Activated CD4-positive, alpha-beta T cell treated with anti-CD3 and anti-CD28 coated beads, Interleukin-2, amount 50 U/mL, for 48 hours (primary cell): ENCODE measurements at places on chromosomes 13 and 19.

DNA sequence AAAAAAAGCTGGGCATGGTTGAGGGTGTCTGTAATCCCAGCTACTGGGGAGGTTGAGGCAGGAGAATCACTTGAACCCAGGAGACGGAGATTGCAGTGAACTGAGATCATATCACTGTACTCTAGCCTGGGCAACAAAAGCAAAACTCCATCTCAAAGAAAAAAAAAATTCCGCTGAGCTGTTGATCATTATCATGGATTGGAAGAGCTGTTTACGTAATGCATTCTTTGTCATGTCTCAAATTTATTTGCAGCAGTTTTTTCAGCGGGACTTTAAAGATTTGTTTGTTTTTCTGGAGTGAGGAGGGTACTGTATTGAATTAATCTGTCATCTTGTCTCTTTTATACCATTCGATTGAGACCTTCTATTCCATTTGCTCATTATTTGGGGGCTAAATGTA, 4.3 kb downstream of the NLRP5 start:
- no peak for DNase-seq

DNA sequence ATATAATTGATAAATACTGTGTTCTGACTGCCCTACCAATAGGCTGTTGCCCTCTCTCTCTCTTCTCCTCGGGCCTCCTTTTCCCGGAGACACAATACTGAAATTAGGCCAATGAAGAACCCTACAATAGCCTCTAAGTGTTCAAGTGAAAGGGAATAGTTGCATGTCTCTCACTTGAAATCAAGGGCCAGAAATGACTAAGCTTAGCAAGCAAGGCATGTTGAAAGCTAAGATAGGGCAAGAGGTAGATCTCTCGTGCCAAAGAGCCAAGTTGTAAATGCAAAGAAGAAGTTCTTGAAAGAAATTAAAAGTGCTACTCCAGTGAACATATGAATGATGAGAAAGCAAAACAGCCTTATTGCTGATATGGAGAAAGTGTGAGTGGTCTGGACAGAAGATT, 13.3 kb downstream of the KATNAL1 start:
- no peak for DNase-seq

- no peak for DNase-seq
Measured at GRCh38 chr19:2491130-2491801, 15.3 kb downstream of the GADD45B start.

- no peak for DNase-seq
Measured at GRCh38 chr13:87287721-87288120, 383.4 kb upstream of the SLITRK5 start.

GRCh38 chr13:79451500-79451962, 29.4 kb upstream of the NDFIP2 start:
- DNase-seq, result peak; percentile 92

DNA sequence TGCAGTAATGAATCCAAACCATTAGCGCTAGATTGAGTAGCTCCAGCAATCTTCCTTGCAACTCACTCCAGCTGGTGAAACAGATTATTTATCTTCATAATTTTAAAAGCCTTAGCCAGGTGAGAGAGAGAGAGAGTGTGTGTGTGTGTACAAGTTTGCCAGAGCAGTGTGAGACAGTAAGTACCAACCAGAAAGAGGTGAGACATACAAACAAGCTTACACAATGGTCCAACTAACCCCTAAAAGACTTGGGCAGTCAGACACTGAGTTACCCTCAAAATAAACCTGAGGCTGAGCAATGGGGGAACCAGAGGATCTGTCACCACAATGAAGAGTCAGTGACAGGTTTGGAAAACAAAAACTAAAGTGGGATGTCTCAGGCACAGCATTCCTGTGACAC, 8.1 kb upstream of the THSD1 start:
- DNase-seq, result no peak

DNA sequence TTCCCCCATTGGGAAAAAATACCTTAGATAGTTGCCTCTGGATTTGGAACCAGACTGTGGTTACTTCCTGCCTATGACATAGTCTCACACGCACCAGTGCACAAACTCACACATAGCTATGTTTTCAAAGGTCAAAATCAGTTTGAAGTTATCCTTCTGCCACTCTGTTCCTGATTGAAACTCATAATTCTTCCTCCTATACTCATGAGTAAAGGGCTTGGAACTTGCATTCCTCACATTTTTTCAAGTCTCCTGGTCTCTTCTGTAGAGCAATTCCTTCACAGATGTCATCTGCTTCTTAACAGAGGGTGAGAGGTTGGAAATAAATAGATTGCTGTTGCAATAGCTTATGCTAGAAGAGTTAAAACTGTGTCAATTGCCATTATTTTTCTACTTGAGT, 18.6 kb upstream of the POSTN start:
- no peak for DNase-seq

- no peak for DNase-seq
Measured at GRCh38 chr13:104872153-104872552, 1663.3 kb downstream of the EFNB2 start.

- DNase-seq, result no peak
Measured at GRCh38 chr19:41866284-41866683, 6.2 kb downstream of the RPS19 start.

- peak; percentile 89 for DNase-seq
Measured at GRCh38 chr19:57613941-57614743, at the start of gene ZNF134. ZNF134 (plus strand) TSS chr19:57614242; CDS start chr19:57619469, 5,227 bp downstream.

- DNase-seq, result peak; percentile 88
Measured at GRCh38 chr19:54464630-54465425, 1.2 kb upstream of the LENG9 start.

- DNase-seq, result no peak
Measured at GRCh38 chr13:59444210-59444857, 719.4 kb downstream of the DIAPH3 start.

DNA sequence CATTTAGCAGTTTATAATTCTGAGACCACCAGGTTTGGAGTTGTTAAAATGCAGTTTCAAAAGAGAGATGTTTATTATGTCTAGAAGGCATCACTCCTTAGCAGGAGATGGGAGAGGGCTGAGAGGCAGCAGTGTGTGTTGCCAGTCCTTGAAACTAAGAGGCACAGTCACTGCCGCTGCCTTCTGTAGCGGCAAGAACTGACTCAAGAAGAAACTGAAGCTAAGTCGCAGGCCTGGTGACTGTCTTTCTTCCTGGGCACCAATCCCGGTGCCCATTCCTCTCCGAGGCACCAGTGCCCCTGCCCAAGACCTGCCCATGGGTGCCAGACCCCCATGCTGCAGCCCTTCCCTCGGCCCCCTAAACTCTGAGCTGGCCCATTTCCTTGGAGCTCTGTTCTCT, 20.1 kb downstream of the N4BP2L1 start:
- DNase-seq, result peak; percentile 22

GRCh38 chr19:47507924-47508553, 6.8 kb downstream of the NAPA start:
- no peak for DNase-seq

- no peak for DNase-seq
Measured at GRCh38 chr19:38664503-38665211, 17.2 kb downstream of the ACTN4 start.

DNA sequence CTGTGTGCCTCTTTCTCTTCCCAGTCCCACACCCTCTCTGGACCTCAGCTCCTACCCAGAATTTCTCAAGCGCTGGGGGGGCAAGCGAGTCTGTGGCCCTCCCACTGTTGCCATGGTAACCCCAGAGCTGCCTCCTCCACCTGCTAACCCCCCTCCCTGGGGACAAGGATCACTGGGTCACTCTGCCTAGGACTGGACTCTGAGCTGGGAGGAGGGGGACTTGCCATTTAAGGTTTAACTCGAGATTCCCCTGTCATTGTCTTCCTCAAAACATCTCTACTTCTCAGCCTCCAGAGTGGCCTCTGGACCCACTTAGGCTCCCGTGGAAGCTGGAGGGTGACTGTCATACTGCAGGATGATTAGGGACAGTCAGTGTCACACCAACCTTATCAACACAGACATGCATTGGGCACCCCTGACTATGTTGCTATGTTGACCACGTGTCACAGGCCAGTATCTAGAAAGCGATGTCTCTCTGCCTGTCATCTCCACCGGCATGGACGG, 2.2 kb downstream of the PALM3 start:
- DNase-seq, result no peak

- no peak for DNase-seq
Measured at GRCh38 chr13:114162533-114162922, 16.5 kb upstream of the CFAP97D2 start.

DNA sequence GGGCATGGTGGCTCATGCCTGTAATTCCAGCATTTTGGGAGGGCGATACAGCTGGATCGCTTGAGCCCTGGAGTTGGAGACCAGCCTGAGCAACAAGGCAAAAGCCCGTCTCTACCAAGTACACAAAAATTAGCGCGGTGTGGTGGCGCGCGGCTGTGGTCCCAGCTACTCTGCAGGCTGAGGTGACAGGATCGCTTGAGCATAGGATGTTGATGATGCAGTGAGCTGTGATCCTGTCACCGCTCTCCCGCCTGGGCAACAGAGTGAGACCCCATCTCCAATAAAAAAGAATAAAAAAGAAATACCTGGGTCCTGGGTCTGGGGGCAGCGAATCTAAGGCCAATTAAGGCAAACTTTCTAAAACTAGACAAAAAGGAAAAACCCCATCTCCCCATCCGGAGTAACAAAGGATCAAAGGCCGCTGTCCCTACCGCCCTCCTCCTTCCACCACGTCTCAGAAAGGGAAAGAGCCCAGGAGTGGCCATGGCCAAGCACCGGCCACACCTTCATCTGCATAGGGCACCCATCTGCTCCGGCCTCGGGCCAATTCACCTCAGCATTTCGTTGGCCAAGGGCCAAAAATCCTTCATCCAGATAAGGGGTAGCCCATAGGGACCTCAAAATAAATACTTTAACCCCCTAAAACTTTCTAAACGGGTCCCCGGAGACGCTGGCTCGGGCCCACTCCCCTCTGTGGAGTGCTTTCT, 851 bp downstream of the ZNF320 start:
- DNase-seq, result no peak

DNA sequence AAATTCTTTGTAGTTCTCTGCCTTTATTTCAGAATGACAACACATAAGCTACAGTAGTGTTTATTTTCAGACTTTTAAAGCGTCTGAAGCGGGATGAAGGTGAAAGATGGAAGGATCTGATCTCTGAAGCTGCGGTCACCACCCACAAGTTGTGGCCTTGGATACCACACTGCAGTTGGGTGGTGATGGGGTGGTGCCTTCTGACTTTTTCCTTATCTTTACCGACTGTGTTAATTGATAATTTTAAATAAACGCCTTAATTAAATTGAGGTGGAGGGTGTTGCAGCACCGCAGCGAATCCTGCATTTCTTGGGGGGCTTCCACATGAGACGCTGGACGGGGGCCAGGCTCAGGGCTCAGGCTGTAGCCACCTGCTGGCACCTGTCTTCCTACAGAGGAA, 1.3 kb downstream of the TFDP1 start:
- peak; percentile 30 for DNase-seq

- DNase-seq, result no peak
Measured at GRCh38 chr19:2976609-2977000, 759 bp upstream of the TLE6 start.

DNA sequence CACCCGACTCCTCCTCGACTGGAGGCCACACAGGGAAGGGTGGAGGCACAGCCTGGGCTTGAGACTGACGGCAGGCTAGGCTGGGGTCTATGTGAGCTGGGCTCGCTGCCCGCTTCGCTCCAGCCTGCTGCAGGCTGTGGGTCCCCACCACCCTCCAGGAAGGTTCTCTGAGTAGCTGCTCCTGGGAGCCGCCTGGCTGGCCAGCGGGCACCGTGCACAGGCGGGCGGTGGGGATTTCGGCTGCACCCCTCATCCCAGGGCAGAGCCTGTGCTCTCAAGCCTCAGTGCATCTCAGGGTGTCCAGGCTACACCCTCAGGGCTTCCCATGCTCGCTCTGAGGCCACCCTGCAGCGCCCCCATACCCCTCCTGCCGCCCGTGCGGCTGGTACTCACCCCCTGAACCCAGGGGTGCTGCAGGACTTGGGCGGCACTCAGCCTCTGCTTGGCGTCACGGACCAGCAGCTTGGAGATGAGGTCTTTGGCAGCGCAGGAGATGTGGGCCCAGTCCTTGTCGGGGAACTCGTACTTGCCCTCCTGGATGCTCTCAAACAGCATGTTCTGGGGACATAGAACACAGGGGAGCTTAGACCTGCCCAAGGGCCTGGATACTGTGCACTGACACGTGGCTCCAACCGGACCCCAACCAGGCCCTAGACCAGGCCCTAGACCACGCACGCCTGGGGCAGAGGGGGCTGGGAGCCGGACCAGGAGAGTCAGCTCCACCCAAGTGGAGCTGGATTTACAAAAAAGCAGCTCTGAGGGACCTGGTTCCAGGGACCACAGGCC, 10.2 kb downstream of the MKNK2 start:
- DNase-seq, result peak; percentile 4

DNA sequence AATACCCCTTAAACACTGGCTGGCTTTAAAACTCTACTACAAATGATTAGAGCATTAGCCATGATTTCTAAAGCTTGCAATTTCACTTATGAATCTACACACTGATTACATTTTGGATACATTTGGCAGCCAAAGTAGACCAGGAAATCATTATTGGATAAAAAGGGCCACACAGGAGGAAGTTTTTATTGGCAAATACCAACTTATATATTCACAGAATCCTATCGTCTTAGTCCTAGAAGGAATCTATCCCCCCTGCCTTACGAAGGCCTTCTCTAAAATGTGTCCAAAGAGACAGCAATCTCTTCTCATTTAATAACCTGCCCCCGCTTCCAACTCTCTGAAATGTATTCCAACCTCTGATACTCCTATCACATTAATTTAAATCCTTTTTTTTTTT, 52.5 kb downstream of the KLF5 start:
- no peak for DNase-seq

- DNase-seq, result no peak
Measured at GRCh38 chr19:34135821-34136611, 36.3 kb upstream of the LSM14A start.

- DNase-seq, result peak; percentile 37
Measured at GRCh38 chr19:31351056-31351854, 2.0 kb upstream of the TSHZ3 start.

DNA sequence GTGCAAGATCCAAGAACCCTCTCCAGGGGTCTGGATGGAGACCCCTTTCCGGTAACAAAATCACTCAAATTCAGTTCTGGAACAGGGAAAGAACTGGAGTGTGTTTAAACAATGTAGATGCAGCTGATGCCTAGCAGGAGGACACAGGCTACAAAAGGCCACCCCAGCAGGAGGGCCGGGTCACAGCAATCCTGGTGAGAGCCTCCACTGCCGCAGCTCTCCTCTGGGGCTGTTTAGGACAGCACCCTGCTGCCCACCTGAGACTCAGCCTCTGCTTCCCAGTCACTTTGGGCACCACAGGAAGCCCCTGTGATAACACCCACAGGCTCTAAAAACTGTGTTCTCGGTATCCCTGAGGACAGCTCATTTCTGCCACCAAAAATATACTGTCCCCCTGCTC, 318.7 kb upstream of the NBEA start:
- DNase-seq, result no peak
